Midbrain (tissue), 1 donor: ENCODE measurements at places on chromosomes 12 and 14.

DNA sequence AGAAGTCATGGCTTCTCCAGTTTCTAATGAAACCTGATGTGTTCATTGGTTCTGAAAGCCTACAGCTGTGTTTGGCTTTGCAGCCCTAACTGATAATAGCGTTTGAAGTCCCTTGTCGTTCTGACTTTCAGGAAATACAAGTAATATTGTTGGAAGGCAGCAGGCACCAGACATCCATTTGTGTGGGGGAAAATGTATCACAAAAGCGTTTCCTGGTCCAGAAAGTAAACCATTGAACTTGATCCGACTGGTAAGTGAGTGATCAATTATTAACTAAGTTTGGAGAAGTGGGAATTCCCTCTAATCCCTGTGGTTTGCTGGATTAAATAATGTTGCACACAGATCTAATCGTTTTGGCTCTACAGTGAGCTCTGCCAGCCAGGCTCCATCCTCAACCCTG lies 77.3 kb upstream of the LTA4H start:
- DNase-seq, result no peak

DNA sequence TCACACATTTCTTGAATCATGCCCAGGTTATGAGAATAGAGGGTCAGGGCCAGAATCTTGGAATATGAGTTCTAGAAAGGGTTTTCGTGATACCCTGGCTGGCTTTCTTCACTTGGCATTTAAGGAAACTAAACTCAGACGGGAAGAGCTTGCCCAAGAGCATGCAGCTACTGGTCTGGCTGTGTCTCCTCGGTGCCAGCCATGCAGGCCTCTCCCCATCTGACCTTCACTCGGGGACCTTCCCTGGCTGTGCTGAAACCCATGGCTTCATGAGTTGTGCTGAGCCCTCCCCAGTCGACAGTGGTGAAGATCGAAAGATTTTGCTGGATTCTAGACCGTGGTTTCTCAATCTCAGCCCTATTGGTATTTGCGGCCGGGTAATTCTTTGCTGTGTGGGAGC lies 38.0 kb downstream of the FOXN3 start:
- DNase-seq, result no peak

DNA sequence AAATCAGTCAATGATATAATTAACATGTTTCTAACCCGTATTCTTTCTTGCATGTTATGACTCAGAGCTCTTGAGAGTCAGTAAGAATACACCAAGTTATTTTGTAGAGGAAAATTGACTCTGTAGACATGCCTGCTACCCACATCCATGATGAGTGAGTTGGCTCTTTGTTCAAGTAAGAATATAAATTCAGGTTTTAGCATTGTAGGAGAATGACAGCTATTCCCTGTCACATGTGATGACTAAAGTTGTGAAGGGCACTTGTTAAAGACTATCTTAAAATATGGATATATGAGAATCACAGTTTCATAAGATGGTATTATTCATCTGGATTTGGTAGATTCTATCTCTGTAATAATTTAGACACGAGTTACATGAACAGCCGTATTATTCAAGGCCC lies 209.1 kb downstream of the CCDC59 start:
- DNase-seq, result no peak

DNA sequence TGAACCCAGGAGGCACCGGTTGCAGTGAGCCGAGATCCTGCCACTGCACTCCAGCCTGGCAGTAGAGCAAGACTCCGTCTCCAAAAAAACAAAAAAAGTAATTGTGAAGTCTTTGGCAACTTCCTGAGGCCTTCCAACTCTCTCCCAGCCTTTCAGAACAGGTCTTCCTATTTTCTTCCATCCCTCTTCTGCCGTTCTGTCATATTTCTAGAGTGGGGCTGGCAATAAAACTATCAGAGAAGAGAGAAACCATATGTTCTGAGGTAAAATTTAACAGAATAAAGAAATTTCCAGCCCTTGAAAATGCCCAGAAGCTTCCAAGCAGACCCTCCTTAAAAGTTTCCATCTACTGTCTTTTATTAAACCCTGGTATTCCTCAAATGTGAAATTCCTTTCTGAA lies 100.4 kb downstream of the HMGA2 start:
- no peak for DNase-seq

- DNase-seq, result no peak
These were observed 1502.6 kb upstream of the FLRT2 start for GRCh38 chr14:84027351-84027750.

GRCh38 chr14:55540847-55541773 lies 38.9 kb upstream of the KTN1 start:
- DNase-seq, result no peak

DNA sequence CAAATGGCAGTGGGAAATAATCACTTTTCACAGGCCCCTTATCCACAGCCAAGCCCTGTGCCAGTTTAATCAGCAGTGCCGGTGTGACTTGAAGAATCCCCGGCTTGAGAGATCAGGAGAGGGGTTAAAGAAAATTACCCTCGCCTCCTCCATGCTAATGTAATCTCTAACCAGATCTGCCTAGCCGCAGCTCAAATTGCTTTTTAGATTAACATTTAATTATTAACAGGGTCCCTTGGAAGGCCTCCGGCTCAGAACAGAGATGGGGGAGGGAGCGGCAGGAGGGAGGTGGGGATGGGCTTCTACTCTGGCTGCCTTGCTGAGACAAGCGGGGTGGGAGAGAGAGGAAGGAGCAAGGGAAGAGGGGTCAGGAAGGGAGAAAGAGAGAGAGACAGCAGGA lies 24.0 kb downstream of the FAM222A start:
- DNase-seq, result no peak

DNA sequence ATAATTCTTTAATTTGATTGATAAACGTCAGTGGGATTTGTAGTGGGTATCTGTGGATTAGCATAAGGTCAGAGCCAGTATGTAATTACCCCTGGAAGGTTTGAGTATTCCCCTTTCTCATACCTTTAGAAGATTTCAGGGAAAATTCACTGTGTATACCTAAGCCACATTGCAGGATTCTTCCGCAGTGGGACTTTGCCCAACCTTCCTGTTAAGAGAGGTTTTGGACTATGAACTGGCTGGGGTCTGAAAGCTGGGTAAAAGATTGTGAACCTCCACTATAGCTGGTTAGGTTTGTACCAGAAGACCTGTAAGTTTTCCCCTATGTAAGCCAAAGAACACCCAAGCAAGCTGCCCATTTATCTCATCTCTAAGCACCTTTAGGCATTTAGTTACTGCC lies 150.2 kb downstream of the TTC6 start:
- DNase-seq, result no peak

DNA sequence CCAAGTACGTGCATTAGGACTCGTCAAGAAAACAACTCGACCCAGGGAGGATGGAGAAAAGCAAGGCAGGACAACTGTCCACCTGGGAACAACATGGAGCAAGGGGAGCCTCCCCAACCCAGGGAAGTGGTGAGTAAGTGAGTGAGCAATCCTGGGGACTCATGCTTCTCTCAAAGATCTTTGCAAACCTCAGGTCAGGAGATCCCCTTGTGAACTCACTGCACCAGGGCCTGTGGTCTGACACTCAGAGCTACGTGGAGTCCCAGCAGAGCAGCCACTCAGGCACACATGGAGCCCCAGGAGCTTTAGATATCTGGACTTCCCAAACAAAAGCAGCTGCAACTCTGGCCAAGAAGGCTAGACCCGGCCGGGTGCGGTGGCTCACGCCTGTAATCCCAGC lies 12.2 kb upstream of the OR5AU1 start:
- no peak for DNase-seq

- DNase-seq, result no peak
These were observed 1466.1 kb upstream of the SEL1L start for GRCh38 chr14:82999802-83000201.

GRCh38 chr14:49928015-49928414 lies 35.1 kb downstream of the ARF6 start:
- DNase-seq, result no peak

GRCh38 chr12:82414044-82414443 lies 55.7 kb downstream of the METTL25 start:
- DNase-seq, result no peak

GRCh38 chr14:96285667-96286066 lies 29.7 kb downstream of the BDKRB1 start:
- no peak for DNase-seq

- no peak for DNase-seq
These were observed 11.8 kb upstream of the NUAK1 start for GRCh38 chr12:106150555-106150954.

- no peak for DNase-seq
These were observed 6.2 kb upstream of the STYX start for GRCh38 chr14:52723514-52724359.

GRCh38 chr14:74647678-74648461 lies 35.8 kb upstream of the LTBP2 start:
- peak; percentile 7 for DNase-seq

DNA sequence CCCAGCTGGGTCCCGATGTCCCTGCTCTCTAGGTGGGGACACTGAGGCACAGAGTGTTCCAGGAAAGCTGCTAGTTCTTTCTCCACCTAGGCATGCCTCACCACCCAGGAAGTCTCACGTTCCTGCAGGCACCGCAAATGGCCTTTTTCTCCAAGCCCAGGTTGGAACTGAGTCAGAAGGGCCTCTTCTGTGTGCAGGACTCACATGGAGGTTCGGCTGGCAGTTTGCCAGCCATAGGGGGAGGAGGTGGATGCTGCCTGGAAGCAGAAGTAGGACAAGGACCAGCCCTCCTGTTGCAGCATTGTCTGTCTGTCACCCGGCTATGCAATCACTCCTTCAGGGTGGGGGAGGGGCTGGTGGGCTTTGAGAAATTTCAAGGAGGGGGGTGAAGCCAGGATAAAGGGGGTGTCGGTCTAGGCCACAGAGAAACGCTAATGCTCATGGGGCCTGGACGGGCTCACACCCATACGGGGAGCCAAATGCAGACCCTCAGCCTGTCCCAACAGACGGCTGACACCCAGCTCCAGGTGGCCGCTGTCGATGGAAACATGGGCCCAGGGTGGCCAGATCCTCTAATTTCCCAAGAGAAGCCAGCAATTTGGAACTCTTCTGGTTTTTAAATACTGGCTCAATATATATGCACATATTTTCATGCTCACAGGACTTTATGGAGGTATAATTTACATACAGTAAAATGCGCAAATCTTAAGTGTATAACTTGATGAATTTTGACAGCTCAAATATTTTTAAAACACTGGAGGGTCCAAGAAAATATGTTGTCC lies 120.5 kb downstream of the PHETA1 start:
- no peak for DNase-seq

DNA sequence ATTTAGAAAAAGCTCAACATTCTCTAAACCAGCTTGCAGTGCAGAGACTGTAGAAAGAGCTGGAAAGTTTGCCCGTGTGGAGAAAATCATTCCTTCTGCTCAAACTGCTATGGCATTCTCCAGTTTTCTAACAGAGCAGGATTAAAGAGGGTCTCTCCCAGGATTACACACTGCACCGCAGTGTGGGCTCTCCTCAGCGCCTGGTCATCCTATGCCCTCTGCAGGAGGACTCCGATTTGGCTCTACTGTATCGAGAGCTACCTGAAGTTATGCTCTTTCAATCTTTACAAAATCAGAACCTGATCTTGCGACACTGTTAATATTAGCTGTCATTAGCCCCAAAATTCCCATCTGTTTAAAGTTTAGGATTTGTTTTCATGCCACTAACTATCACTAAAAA lies 33.0 kb downstream of the BHLHE41 start:
- DNase-seq, result peak; percentile 37

GRCh38 chr14:56414236-56414635 lies 165.4 kb upstream of the TMEM260 start:
- no peak for DNase-seq

- peak; percentile 33 for DNase-seq
These were observed 59.1 kb downstream of the FAM222A start for GRCh38 chr12:109772622-109773321.

- DNase-seq, result no peak
These were observed 273.5 kb upstream of the SOX5 start for GRCh38 chr12:24222968-24223367.

- no peak for DNase-seq
These were observed 64.1 kb downstream of the NELL2 start for GRCh38 chr12:44812062-44812461.

DNA sequence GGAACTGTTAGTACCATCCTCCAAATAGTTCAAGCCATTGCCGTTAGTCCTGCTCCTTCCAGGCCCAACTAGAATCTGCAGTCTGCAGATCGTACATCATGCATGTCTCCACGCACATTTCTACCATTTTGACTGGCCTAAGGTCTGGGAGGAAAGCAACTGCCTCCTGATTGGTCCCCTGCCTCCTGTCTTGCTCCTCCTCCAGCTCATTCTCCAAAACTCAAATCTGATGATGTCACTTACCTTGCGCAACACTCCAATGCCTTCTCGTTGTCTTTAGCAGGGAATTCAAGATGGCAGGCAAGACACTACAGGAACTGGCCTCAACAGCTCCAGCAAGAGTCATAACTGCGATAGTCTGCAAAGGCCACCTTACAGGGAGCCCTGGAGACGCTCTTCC lies 9.7 kb upstream of the HCAR1 start:
- no peak for DNase-seq

DNA sequence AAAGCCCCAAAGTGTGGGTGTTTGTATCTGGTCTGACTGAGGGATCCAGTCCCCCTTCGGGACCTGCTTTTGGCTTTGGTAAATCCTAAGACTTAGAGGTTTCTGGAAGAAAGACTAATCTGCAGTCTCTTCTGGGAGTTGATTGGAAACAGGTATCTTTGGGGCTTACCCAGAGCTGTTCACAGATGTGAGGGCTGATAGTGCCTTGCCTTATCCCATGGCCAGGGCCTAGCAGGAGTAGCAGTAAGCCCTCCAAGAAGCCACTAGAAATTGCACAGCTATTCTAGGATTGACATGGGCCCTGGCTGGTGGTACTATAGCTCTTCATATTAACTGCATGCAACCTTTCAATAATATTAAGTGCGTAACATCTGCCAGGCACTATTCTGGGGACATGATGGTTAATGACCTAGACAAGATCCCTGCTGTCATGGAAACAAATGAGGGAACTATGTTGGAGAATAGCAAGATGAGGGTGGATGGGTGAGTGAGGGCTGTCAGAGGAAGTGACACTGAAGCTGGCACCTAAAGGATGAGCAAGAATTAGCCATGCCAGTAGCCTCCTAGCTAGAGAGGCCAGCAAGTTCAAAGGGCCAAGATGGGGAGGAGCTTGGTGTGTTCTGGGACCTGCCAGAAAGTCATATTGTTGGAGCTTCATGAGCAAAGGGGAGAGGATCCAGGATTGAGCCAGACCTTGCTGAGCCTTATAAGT lies 71.7 kb downstream of the CRADD start:
- DNase-seq, result no peak

DNA sequence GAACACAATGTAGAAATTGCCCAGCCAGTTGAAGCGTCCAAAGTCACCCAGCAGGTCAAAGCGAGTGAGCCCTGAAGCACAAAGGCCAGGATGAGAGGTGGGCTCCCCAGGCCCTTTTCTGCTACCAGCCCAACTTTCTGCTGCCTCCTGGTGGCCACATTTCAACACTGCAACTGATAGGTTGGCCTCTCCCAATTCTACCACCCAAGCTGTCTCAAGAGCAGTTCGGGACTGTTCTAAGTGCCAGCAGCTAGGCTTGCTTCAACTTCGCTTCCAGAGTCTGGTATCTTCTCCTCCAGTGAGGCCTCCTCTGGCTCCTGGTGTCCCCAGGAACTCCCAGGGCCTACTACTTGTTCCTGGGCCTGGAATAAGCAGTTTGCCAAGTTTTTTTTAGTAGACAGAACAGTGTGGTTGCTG lies 3.4 kb upstream of the DHH start:
- DNase-seq, result peak; percentile 55

- DNase-seq, result no peak
These were observed 45.0 kb upstream of the FZD10 start for GRCh38 chr12:130117233-130117632.

- DNase-seq, result peak; percentile 65
These were observed 70.5 kb downstream of the TRIM9 start for GRCh38 chr14:51024377-51024776.

- DNase-seq, result no peak
These were observed 27.9 kb upstream of the FBXO21 start for GRCh38 chr12:117218149-117218548.
